ENCODE measurements at places on chromosomes 5 and 9.

DNA sequence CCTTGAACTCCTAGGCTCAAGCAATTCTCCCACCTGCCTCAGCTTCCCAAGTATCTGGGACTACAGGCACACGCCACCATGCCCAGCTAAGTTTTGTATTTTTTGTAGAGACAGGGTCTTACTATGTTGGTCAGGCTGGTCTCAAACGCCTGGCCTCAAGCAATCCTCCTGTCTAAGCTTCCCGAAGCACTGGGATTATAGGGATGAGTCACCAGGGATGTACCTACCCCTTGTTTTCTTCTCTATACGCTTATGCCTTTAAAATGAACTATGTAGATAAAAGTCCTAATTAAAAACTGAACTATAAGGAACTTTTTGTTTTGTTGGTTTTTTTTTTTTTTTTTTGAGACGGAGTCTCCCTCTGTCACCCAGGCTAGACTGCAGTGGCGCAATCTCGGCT, 25.8 kb downstream of the UIMC1 start:
- no peak for DNase-seq

DNA sequence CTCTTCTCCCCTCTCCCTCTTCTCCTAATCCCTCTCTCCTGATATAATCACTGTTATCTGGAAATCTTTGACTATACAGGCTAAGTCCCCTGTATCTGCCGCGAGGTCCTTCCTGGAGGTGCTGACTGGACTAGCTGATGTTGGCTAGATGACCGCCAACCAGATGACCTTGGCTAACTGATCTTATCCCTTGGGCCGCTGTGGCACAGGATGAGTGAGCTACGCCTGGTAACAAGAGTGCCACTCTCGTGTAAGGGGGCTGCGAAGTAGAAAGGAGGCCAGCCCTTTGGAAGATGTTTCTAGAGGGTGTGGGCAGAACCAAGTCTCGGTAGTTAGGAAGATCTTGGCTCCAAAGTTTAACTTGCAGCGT, 345 bp upstream of the PRRC1 start:
- no peak for DNase-seq

DNA sequence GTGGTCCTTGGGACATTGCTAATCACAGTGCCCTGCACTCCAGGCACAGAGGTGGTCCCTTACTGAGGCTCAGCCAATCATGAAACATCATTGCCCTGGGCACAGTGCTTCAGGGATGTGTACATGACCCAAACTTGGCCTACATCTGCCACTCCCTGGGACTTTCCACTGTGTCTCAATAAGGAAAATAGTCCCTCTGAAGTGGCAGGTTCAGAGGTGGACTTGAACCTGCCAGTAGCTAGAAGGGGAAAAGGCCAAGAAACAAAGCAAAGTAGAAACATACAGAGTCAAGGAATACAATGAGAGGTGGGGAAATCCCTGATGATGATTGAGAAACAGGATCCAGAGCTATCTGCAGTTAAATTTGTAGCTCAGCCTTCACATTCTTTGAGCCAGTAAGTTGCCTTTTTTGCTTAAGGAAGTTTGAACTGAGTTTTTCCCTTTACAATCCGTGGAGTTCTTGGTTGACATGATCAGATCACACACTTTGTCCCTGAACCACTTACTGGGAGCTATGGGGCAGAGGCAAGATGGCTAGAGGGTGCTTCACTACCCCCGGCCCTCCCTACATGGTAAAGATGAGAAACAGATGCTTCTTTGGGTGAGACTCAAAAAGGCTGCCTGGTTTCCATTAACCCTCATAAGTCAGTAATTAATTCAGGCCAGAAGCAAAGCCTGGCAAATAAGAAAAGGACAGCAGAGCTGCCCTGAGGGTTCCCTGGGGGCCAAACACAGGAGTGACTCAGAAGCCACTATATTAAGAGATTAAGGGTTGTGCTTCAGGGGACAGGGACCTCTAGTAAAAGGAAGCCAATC, 57.6 kb downstream of the SH3TC2 start:
- no peak for DNase-seq

GRCh38 chr5:38775218-38775840, 70.5 kb upstream of the OSMR start:
- DNase-seq = no peak

GRCh38 chr9:24144796-24145195, 318.8 kb upstream of the ELAVL2 start:
- DNase-seq = no peak

GRCh38 chr5:155263381-155263780, 249.8 kb downstream of the KIF4B start:
- no peak for DNase-seq

DNA sequence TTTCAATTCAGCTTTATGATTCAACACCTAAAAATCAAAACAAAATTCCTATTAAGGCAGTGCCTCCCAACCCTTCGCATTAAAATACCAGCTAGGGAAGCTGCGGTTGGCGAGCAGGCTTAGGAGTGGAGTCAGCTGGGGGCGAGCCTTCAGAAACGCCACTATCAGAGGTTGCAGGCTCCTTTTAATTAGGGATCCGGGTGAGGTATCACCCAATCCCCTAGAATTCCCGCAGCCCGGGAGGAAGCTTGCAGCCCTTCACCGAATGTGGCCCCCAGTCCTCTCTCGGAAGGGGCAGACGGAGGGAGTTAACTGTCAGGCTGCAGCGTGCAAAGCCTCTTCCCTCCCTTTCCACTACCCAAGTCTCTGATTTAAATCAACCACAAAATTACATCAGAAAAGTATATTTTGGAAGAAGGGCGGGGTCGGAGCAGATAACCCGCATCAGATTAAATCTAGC, 1.7 kb downstream of the STC2 start:
- no peak for DNase-seq
